CD8-positive, alpha-beta memory T cell (primary cell): ENCODE measurements at places on chromosomes 6 and 20. TPM values are rescaled to one million over a fixed set of nuclear protein-coding genes. Genes with fewer than 3 reads are reported as not detected.

The ADGB gene
- total RNA-seq: 0.22 TPM

The PMEPA1 gene
- total RNA-seq: 3.8 TPM

The TMEM30A gene
- 61.8 TPM for total RNA-seq

The TBXT gene
- not detected for total RNA-seq

The RSPH4A gene
- 0.11 TPM for total RNA-seq

The BPIFB2 gene
- not detected for total RNA-seq

The RIPOR3 gene
- total RNA-seq: not detected

The CD109 gene
- total RNA-seq: 22.8 TPM

The GSTA3 gene
- not detected for total RNA-seq

The GPANK1 gene
- total RNA-seq: 46.2 TPM

The RCAN2 gene
- 0.48 TPM for total RNA-seq

The SLA2 gene
- 51.2 TPM for total RNA-seq

The DSP gene
- 0.04 TPM for total RNA-seq

The IRAK1BP1 gene
- 3.1 TPM for total RNA-seq

The GSTA4 gene
- total RNA-seq: 4.9 TPM

The IL17A gene
- 0.51 TPM for total RNA-seq

The TMEM14A gene
- 20.1 TPM for total RNA-seq

The BTNL2 gene
- not detected for total RNA-seq

The ANGPT4 gene
- not detected for total RNA-seq

The SLCO4A1 gene
- total RNA-seq: 42.0 TPM

The RIPPLY2 gene
- total RNA-seq: not detected

The OXT gene
- not detected for total RNA-seq

The HLA-DRA gene
- 36.6 TPM for total RNA-seq

The SCGN gene
- not detected for total RNA-seq

The SLC17A1 gene
- not detected for total RNA-seq

The SIRPB1 gene
- 1.5 TPM for total RNA-seq

The XKR7 gene
- total RNA-seq: not detected

The PGC gene
- total RNA-seq: not detected

The SSR1 gene
- 165 TPM for total RNA-seq

The POPDC3 gene
- total RNA-seq: not detected

The ADGRF4 gene
- not detected for total RNA-seq

The B3GALT4 gene
- 6.1 TPM for total RNA-seq

The TDRD6 gene
- total RNA-seq: not detected

The NOTCH4 gene
- total RNA-seq: 1.4 TPM

The BANF2 gene
- not detected for total RNA-seq

The SAPCD1 gene
- total RNA-seq: 6.1 TPM

The RIPOR2 gene
- total RNA-seq: 54.4 TPM

The GABRR1 gene
- not detected for total RNA-seq

The LIN28B gene
- total RNA-seq: not detected
